ENCODE measurements at places on chromosomes 5 and 9. TPM values are rescaled to one million over a fixed set of nuclear protein-coding genes. Genes with fewer than 3 reads are reported as not detected.

DNAJB5 gene
- total RNA-seq, result 13.0 TPM

GRK6 gene
- 38.1 TPM for total RNA-seq

GFRA3 gene
- total RNA-seq, result 0.83 TPM

ARAP3 gene
- 4.1 TPM for total RNA-seq

PLPPR1 gene
- total RNA-seq, result not detected

SLC1A3 gene
- total RNA-seq, result 28.9 TPM

OR1J2 gene
- not detected for total RNA-seq

IRF1 gene
- total RNA-seq, result 5.7 TPM

CTXN3 gene
- total RNA-seq, result not detected

TTC39B gene
- total RNA-seq, result 1.6 TPM

PTPN3 gene
- total RNA-seq, result 1.0 TPM

PCDHB14 gene
- total RNA-seq, result 6.9 TPM

CD74 gene
- not detected for total RNA-seq

SPOCK1 gene
- total RNA-seq, result 2.5 TPM

- DNase-seq, result peak; percentile 82
- peaks cover 10% of the 10 kb centered on the region for H3K4me1 ChIP-seq
- no peak overlapping the region for H3K4me3 ChIP-seq
- H3K36me3 ChIP-seq, result no peaks in the 10 kb centered on the region
Measured at GRCh38 chr9:33225319-33226147, 14.4 kb upstream of the SPINK4 start.

GRCh38 chr5:133065471-133065870 is 13.7 kb downstream of the HSPA4 start:
- peaks cover 14% of the 10 kb centered on the region for H3K4me1 ChIP-seq
- no peaks in the 10 kb centered on the region for H3K27me3 ChIP-seq
- H3K4me3 ChIP-seq, result no peak overlapping the region

DNA sequence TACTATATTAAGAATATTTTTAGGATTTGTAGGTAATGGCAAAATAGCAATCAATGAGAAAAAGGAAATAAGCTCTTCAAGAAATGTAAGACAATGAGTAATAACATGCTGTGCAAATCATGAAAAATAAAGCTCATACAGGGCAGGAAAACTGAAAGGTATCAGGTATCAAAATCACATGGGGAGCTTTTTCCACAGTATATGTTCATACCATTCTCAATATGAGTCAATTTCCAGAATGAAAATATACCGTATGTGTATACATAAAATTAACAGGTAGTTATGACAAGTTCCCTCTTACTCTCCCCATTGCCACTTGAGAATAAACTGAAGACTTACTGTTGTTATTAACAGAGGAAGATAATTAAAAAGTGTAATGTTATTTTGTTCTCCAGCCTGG is 35.9 kb downstream of the EFCAB9 start:
- H3K27me3 ChIP-seq, result no peaks in the 10 kb centered on the region
- H3K4me1 ChIP-seq, result no peaks in the 10 kb centered on the region
- no peak overlapping the region for H3K4me3 ChIP-seq
- H3K36me3 ChIP-seq, result peaks cover 17% of the 10 kb centered on the region
- no peak overlapping the region for H3K27ac ChIP-seq
- no peak for DNase-seq

- H3K4me1 ChIP-seq, result no peaks in the 10 kb centered on the region
- no peaks in the 10 kb centered on the region for H3K27me3 ChIP-seq
- no peaks in the 10 kb centered on the region for H3K36me3 ChIP-seq
- H3K4me3 ChIP-seq, result no peak overlapping the region
- no peak for DNase-seq
Measured at GRCh38 chr5:68440651-68441050, 225.1 kb downstream of the PIK3R1 start.

DNA sequence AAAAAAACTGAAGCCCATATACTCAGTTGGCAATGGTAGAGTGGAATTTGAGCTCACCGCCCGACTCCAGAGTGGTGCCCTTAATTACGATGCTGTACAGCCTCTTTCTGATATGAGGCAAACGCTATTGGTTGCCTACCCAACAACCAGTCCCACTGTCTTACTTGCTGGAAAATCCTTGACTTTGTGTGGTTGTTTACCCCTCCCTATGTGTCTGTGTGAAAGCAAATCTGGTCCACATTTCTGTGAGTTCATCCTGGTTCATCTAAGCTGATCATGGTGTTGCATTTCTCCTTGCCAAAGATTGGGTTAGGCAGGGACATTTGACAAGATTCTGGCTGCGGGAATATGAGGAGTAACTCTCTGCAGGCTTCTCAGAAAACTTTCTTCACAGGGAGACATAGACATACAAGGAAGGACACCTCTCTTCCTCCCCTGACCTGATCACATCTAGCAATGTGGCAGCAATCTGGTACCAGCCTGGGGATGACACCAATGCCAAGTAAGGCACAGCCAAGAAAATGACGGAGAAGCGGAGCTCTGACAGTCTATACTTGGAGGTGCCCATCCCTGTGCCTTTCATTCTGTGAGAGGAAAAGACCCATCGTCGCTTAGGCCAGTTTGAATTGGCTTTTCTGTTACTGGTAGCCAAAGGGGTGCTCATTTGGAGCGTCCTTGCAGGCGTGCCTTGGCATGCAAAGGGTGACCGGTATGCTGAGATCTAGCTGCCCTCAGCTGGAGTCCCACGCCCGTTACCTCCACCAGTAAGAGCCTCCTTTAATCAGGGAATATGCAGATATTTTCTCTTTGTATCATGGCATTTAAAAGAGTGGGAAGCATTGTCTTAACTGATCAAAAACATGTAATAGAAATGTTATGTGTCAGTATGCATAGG is 124.3 kb downstream of the AOPEP start:
- H3K36me3 ChIP-seq, result no peaks in the 10 kb centered on the region
- H3K4me3 ChIP-seq, result no peak overlapping the region
- H3K27ac ChIP-seq, result no peak overlapping the region
- no peaks in the 10 kb centered on the region for H3K27me3 ChIP-seq
- no peak for DNase-seq
- peaks cover 11% of the 10 kb centered on the region for H3K4me1 ChIP-seq

DNA sequence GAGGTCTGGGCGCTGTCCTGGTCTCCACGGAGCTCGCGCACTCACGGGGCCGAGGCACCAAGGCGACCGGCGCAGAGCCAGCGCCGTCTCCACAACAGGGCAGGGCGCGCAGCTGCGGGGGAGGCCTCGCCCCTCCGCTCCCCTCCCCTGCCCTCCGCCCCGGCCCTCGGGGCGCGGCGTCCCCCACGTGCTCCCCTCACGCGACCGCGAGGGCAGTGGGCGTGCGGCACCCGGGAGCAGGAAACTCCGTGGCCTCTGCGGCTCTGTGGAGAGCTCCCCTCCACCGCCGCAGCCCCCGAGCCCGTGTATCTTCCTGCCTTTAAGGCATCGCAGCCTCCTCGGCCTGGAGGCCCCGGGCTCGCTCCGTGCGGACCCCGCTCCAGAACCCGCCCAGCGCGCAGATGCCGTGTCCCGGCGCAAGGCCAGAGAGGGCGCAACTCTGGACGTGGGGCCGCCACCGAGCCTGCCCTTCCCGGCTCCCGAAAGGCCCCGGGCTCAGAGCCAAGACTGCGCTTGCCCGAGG is 708 bp upstream of the TUBB4B start:
- no peaks in the 10 kb centered on the region for H3K27me3 ChIP-seq
- H3K4me3 ChIP-seq, result peak overlapping the region; percentile 97
- peak overlapping the region; percentile 98 for H3K27ac ChIP-seq
- DNase-seq, result peak; percentile 78
- H3K4me1 ChIP-seq, result peaks cover 44% of the 10 kb centered on the region

GRCh38 chr9:131395157-131396098 is 1.5 kb downstream of the PRRC2B start:
- no peak for DNase-seq
- H3K27ac ChIP-seq, result peak overlapping the region; percentile 96

DNA sequence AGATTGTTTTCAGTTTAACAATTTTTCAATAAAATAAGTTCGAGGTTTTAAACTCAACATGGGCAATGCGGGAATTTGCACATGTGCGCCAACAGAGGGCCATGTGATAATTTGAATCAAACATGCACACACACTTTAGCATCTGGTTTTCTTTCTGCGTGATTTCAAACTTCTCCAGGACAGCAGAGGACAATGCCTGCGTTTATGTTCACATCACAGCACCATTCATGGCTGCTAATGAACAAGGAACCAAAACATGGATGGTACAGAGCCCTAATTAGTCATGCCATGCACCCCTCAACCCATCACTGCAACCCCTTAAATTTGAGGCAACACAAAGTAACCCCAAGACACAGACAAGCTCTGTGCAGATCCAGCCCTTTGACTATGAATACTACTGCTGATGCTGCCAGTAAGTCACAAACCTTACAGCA is 2.8 kb downstream of the SHC3 start:
- H3K4me1 ChIP-seq, result peaks cover 26% of the 10 kb centered on the region
- peak; percentile 49 for DNase-seq
- H3K4me3 ChIP-seq, result no peak overlapping the region
- H3K36me3 ChIP-seq, result no peaks in the 10 kb centered on the region

DNA sequence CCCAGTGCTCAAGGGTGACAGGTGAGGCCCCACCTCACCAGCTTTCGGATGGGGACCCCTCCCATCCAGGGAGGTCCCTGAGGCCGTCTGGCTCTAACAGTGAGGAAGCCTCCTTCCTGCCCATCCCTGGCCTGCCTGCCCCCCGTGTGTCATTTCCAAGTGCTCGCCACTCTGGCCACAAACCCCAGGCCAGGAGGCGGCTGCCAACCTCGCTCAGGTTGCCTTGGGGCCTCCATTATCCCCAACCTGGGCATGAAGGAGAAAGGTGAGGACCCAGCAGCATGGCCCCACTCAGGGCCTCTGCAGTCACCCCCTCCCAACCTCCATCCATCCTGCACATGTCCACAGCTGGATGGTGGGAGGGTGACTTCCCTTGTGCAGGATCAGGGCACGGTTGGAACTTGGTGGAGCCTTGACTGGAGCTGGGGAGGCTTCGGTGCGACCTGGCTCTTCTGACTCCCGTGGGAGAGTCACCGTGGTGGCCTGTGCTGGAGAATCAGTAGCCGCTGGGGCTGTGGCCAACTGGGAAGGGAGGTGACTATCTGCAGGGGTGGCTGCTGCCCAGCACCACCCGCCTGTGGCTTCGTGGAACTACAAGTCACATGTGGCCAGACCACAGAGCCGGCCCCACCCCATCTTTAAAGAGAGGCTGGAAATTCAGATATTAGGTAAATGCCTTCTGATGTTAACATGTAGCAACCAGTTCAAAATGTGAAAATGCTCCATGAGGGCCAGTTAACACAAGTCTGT is 37.5 kb upstream of the GFPT2 start:
- no peak overlapping the region for H3K4me3 ChIP-seq
- no peak overlapping the region for H3K27ac ChIP-seq
- no peaks in the 10 kb centered on the region for H3K4me1 ChIP-seq
- DNase-seq, result no peak

DNA sequence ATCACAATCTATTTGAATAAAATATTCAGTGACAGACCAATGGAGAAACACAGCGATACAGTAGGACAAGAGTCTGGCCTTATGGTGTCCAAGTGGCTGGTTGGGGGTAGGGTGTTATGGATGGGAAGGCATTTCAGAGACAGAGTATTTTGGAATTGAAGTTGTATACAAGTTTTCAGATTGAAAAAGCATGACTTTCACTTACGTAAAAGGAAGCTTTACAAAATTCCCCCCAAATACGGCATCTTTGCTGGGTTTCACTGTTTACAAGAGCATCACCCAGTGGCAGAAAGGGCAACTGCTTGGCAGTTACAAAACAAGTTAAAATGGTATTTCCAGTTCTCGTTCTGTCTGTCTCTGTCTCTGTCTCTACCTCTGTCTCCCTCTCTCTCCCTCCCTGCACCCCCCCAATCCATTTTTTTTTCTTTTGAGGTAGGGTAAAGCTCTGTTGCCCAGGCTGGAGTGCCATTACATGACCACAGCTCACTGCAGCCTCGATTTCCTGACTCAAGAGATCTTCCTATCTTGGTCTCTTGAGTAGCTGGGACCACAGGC is 86.2 kb downstream of the PTPN3 start:
- no peaks in the 10 kb centered on the region for H3K27me3 ChIP-seq
- H3K4me3 ChIP-seq, result no peak overlapping the region
- H3K4me1 ChIP-seq, result no peaks in the 10 kb centered on the region
- H3K27ac ChIP-seq, result no peak overlapping the region
- DNase-seq, result peak; percentile 42

DNA sequence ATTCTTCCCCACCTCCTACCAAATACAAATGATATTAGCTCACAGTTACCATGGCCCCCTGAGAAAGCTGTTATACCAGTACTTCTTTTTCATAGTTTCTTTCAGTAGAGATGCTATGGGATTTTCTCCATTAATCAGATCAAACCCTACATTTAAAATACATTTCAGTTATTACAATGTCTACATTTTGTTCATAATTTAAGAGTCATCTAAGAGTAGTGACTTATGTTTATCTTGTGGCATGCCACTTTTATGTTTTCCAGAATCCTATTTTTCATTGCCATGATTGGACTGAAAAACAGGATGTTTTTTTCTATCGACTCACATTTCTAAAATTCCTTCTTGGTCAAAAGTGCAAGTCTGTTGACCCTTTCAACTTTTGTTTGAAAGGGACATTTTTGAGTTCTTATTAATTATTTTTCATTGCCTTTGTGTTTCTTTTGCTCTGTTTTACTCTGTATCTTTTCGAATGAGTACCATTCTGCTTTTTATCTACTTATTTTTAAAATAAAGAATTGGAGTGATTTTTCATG is 77.4 kb upstream of the ANXA1 start:
- no peaks in the 10 kb centered on the region for H3K36me3 ChIP-seq
- H3K27ac ChIP-seq, result no peak overlapping the region
- DNase-seq, result no peak

DNA sequence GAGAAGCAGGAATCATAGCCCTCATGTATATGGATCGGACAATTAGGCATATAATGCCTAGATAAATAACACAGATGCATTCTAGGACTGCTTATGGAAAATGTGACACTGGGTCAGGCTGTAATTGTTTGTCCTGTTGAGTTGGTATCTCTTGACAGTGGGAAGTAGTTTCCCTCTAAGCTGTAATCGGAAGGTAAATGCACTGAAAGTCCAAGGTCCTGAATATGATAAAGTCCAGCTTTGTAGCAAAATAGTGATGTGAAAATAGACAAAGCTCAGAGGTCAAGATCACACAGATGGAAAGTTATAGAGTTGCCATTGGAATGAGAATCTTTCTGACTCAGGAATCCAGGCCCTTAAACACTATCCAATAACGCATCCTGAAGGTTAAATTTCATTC is 214.2 kb downstream of the GABRB2 start:
- H3K4me3 ChIP-seq, result no peak overlapping the region
- H3K36me3 ChIP-seq, result no peaks in the 10 kb centered on the region
- H3K27me3 ChIP-seq, result no peaks in the 10 kb centered on the region
- no peak for DNase-seq
- H3K4me1 ChIP-seq, result no peaks in the 10 kb centered on the region

- peaks cover 92% of the 10 kb centered on the region for H3K36me3 ChIP-seq
- H3K27ac ChIP-seq, result no peak overlapping the region
- DNase-seq, result no peak
- no peak overlapping the region for H3K4me3 ChIP-seq
- H3K27me3 ChIP-seq, result no peaks in the 10 kb centered on the region
Measured at GRCh38 chr5:154802050-154802449, 46.9 kb downstream of the LARP1 start.

DNA sequence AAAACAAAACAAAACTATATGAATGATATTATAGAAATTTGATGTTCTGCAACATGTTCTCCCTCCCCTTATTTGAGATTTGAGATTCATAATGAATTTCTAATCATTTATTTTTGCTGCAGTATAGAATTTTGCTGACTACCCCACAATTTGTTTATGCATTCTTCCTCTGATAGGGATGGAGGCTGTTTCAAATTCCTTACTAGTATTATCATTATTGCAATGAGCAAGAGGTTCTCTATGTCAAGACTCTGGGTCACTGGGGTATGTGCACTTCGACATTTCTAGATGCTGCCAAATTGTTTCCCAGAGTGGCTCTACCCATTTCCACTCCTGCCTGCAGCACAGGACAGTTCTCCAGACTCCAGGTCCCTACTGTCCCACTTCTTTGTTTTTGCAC is 54.9 kb upstream of the DAB2IP start:
- H3K27me3 ChIP-seq, result peaks cover 57% of the 10 kb centered on the region
- H3K27ac ChIP-seq, result no peak overlapping the region
- H3K36me3 ChIP-seq, result no peaks in the 10 kb centered on the region
- H3K4me3 ChIP-seq, result no peak overlapping the region

Measured in A673 (cell line).